ENCODE measurements at places on chromosomes 5 and 9.

GRCh38 chr9:113709721-113710120 lies 166.4 kb upstream of the ZNF618 start:
- DNase-seq, result no peak

- DNase-seq, result no peak
Measured at GRCh38 chr5:92505145-92505544, 1075.9 kb downstream of the NR2F1-AS1 start.

DNA sequence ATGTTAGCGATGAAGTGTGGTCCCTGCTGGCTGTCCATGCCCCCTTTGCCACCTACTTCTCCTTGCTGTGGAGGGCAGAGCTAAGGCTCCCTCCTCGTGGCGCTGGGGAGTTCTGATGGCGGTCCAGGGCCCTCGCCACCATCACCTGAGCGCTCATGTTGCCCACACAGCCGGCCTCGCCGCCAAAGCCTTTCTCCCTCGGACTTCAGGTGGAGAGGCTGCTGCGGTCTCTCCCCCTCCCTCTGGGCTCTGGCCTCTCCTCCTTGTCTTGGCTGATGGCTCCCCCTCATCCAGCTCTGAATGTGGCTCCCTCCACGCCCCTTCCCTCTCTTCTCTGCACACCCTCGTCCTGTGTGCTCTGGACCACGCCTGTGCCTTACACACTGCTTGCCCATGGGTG lies 14.5 kb upstream of the LPCAT1 start:
- DNase-seq, result no peak

DNA sequence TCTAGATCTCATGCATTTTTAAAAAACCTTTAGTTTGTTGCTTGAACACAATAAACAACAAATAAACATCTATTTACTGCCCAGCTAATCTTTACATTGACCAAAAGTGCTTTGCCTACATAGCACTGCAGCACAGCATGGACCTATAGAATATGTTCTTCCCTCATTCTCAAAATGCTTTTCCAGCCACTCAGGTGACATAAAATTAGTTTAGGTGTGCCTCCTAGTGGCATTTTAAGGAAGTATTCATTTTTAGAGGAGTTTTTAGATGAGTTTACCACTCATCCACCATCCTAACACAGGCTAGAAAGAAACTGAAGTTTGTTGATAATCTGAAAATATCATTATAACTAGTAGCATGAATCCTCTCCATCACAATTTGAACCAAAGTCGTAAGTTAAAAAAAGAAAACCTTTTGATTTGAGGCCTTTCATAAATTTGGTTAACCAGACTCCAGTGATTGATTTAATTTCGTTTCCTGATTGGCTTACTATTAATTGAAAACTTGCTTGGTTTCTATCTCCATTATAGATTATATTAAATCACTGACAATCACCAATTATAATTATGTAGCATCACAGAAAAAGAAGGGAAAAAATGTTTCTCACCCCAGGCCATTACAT lies 12.6 kb downstream of the PLGRKT start:
- DNase-seq, result peak; percentile 60

- no peak for DNase-seq
Measured at GRCh38 chr5:14824499-14824898, 47.1 kb downstream of the ANKH start.

- DNase-seq, result no peak
Measured at GRCh38 chr9:926976-927375, 49.5 kb upstream of the DMRT3 start.

DNA sequence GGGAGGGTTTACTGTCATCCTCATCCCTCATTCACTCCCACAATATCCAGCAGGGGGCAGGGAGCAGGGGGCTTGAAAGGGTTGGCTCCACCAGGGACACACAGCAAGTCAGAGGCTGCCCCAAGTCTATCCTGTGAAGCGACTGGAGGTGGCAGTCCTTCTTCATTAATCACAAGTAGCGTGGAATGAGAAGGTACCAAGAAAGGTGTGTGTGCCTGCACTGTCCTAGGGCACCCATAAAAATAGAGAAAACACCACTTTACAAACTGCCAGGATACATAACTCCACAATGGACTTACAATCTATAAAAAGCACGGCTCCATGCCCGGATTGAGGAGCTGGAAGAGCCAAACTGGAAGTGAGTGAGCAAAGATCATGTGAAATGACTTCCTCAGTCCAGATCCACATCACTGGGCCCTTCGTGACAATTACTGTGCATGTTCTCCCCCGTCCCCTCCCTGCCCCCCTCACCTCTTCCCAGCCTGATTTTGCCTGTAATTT lies 183.9 kb downstream of the SLIT3 start:
- DNase-seq, result no peak

DNA sequence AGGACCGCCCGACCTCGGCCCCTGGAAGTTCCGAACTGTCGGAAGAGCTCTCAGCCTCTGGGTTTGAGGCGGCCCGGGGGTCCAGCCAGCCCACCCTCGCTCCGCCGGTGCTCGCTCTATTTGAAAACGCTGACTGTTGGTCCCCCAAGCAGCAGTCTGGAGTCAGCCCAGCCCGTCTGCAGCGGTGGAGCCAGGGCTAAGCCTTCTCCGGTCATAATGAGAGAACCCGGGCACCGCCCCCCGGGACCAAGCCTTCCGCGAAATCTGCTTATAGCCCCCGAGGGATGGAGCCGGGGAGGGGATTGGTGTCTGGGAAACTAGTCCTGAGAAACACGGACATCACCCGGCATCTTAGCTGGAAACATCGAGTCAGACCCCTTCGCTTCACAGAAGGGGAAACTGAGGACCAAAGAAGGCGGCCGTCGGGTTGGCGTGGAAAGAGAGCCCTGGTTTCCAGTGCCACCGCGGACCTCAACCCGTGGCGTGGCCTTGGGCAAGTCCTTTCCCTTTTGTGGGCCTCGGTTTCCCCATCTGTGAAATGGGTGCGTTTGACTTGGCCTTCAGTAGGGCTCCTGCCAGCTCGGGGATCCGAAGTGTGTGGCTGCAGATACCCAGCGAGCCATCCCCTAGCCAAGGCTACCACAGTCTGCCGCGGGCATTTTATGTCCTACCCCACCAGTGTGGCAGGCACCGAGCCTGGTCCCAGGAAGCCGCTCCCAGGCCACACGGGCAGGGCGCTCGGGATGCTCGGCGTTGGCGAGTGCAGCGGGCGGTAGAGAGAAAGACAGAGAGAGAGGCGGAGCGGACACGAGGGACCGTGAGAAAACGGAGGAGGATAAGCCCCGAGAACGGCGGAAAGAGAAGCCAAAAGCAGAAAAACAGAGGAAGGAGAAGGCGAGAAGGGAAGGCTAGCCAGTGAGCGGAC lies 857 bp downstream of the ADAM19 start:
- DNase-seq, result no peak

DNA sequence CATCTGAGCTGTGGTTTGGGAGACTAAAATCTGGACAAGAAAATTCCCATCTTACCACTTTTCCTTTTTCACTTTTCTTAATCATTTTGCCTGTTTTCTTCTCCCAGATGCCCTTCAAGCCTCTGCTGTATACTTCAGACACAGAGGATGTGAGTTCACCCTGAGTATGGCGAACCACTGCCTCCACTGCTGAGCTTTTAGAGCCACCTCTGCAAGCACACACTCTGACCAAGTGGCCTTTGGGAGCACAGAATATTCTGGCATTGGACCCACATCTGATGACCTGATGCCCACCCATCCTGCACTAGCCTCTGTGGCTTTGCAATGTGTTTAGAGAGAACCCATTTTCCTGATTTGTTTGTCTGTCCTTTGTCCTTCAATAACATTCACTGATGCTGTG lies 32.5 kb downstream of the TERT start:
- no peak for DNase-seq

- no peak for DNase-seq
Measured at GRCh38 chr9:19119801-19120440, 7.4 kb downstream of the PLIN2 start.

- no peak for DNase-seq
Measured at GRCh38 chr5:93572101-93572607, 8.9 kb downstream of the NR2F1-AS1 start.

DNA sequence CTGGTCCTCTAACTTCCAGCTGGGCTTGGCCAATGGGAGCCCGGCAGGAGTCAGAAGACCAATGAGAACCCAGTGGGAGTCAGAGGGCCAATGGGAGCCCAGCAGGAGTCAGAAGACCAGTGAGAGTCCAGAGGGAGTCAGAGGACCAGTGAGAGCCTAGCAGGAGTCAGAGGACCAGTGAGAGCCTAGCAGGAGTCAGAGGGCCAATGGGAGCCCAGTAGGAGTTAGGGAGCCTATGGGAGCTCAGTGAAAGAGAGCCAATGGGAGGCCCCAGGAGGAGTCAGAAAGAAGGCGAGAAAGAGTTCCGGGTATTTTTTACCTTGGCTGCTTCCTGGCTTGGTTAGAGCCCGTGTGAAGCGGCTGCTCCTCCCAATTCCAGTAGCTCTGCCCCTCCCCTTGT lies 191.0 kb downstream of the GABBR2 start:
- no peak for DNase-seq

- DNase-seq, result no peak
Measured at GRCh38 chr9:124590889-124591641, 83.9 kb upstream of the NR5A1 start.
